Posterior vena cava (tissue), 2 donors: ENCODE measurements at places on chromosomes 1 and 21. TPM values are rescaled to one million over a fixed set of nuclear protein-coding genes. Genes with fewer than 3 reads are reported as not detected.
A peak's percentile ranks its signal among the peaks of the same experiment; 100 is the strongest.

MYOC gene
- 28.9 TPM for total RNA-seq

SLC45A3 gene
- total RNA-seq, result 5.3 TPM

LCE6A gene
- total RNA-seq, result not detected

NUAK2 gene
- total RNA-seq, result 1.5 TPM

SLC9C2 gene
- total RNA-seq, result not detected

MAP10 gene
- total RNA-seq, result 2.9 TPM

KRTAP19-1 gene
- not detected for total RNA-seq

DNA sequence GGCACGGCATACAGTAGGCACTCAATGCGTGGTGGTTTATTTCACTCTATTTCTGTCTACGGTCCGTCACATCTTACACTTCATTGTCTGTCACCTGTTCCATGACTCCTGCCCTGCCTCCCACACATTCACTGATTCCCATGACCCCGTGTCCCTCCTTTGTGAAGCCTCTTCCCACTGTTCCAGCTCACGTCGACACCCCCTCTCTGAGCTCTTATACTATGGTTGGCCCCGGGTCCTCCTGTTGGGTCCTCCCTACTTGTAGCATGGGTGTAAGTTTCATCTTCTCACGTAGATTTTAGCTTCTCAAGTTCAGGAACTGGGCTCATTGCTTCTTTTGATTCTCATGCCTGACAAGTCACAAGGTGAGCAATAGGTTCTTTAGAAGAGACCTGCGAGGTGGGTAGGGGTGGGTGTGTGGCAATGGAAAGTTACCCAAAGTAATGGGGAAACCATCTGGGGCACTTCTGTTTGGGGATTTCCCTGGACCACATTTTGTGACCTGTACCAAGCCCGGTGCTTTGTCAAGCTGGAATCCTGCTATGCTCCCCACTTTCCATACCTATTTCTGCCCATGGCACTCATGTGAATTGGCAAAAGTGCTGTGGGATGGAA lies 22.1 kb upstream of the IL10 start:
- no peak for DNase-seq

DNA sequence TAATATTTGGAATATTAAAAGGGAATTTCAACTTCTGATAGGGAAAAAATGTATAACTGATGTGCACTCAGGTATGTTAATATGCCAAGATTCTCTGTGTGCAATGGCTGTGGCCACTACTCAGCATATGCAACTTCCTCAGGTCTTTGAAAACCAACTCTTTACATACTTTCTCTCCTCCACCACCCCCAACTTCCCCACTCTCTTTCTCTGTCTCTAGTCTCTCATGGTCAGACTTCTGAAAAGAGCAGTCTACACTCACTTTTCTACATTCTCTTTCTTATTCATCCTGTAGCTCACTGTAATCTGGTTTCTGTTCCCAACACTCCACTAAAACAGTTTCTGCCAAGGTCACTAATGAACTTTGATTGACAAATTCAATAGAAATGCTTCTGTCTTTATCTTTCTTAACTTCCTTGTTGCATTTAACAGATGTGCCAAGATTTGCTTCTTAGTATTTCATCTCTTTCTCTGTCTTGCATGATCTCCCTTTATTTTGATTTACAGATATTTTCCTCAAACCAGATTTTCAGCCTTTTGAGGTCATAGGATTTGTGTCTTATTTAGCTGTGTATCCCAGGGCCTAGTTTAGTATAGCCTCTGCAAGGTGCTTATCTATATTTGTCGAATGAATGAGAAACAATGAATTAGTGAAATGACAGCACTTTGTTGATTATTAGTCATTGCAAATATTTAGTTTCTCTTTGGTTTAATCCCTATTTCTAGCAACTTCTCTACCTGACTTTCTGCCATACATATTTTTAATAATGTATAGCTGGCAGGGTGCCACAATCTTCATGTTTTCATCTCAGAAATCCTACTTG lies 168.9 kb downstream of the LMO4 start:
- no peak for DNase-seq

GRCh38 chr1:239909898-239910297 lies 181.8 kb upstream of the FMN2 start:
- DNase-seq, result peak; percentile 84

DNA sequence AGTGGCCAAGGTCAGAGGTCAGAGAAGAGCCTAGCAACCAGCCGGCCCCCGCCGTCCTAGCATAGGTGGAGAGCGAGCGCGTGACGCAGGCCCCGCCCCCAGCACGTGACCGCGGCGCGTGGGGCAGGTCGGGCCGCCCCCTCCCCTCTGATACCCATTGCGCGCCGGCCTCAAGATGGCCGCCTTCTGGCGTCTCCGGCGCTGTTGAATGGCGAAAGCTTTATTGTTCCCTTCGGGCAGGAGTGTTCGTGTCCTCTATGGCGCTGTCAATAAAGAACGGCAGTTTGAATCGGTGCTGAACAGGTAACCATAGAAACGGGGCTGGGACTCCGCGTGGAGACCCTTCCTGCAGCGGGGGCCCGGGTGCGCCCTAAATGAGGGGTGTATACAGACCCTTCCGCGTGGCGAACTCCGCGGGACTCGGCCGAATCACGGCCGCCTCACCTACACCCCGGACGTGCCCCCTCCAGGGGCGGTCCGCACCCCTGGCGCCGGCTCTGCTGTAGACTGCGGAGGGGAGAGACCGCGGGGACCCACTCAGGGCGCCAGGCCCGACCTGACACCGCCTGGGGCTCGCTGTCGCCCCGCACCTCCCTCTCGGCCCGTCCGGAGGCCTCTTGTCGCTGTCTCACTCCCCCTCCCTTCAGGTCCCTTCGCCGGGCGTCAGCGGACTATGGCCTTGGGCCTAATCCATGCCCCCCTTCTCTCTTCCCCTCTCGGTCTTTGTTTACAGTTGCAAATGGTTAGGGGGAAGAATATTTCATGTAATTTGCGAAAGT lies at the start of gene ZBTB40:
Gene ZBTB40, plus strand, starts transcription at position 150 of the 779 bp plus-strand sequence. CDS start 38,098 bp downstream, outside the sequence.
- peak; percentile 99 for DNase-seq

- DNase-seq, result no peak
These were observed 726.0 kb downstream of the PTPRU start for GRCh38 chr1:29962336-29962735.

DNA sequence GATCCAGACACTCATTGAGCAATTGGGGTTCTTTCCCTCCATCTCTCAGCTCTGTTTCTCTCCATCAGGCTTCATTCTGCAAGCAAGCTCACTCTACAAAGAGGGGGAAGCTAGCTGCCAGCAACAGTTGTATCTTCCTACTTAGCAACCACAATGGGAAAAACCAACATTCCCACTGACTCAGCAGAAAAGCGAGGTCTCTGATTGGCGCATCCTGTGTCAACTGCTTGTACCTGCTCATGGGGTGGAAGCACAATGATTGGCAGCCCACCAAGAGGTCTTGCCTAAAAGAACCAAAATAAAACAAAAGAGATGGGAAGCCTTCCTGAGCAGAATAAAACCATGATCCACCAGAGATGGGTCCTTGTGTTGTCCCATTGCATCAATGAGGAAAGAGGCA lies 4.0 kb upstream of the CDA start:
- DNase-seq, result no peak

DNA sequence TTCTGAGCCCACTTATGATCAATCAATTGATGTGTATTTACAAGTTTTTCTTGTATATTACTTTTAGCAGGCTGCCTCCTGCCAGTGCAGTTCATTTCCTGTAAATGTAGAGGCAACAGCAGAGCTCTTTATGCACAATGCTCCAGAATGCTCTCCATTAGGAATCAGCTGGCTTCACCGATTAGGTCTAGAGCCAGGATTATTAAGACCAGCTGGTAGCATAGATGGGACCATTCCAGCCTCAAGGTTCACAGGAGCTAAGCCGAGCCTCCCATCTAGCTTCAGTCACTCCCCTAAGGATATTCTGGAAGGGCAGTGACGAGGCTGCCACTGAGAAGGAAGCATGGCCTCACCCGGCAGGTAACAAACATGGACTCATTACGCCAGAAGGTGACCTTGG lies 36.8 kb downstream of the DHRS3 start:
- no peak for DNase-seq

DNA sequence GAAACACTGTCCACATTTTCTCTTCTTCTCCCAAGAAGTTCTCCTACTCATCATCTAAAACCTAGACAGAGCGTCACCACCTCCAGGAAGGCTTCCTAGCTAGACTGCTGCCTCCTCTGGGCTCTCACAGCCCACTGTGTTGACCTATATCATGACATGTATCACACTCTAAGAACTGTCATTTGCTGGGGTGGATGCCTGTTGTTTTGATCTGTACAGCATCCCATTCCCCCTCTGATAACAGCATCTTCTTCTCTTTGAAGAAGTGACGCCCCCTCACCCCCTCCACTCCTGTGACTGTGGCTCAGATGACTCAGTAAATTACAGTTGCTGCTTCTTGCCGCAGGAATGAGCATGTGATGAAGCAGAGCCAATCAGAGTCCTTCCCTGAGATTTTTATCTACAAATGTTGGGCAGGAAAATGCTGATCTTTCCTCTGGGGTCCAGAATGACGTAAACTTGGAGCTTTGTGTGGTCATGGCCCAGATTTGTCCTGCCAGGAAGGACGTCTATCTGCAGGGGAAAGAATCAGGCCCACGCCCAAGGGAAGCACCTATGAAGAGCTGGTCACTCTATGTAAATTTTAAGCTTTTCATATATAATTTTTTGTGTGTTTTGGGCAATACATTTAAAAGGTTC lies 28.0 kb upstream of the FOXO6 start:
- peak; percentile 47 for DNase-seq

GRCh38 chr1:24018611-24019580 lies 38.8 kb upstream of the SRSF10 start:
- peak; percentile 98 for DNase-seq

DNA sequence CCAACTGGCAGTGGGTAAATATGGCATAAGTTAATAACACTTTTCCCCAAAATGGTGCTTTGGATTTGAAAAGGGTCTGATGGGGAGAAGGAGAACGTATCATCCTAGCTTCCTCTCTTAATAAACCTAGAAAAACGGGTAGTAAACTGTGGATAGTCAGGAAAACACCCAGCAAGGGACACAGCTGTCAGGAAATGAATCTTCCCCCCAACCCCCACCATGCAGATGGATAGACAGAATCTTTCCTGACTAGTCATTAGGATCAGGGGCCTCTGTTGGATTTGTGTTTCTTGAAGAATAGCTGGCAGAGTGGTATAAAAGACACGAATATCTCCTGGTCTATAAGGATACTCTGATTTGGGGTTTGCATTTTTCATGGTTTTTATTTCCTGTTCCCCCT lies 22.5 kb upstream of the LAX1 start:
- DNase-seq, result no peak
